NCI-H1436 treated with DMSO at 0.1 percent for 48 hours (cell line): ENCODE measurements at places on chromosomes 2 and 18.
A peak's percentile ranks its signal among the peaks of the same experiment; 100 is the strongest.

DNA sequence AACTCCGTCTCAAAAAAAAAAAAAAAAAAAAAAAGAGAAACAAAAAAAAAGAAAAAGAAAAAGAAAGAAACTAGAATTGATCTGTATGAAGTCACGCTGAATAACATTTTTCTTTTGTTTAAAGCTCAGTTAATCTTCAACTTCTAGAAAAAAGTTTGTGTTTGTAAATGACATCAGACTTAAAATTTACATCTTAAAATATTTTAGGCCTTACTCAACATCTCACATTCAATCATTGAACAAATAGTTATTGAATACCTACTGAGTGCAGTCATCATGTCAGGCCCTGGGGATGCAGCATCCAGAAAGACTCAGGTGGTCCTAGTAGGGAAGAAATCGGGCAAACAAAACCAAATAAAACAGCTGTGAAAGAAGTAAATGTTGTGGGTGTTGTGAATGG, 292.3 kb upstream of the FANCL start:
- no peak for DNase-seq

GRCh38 chr2:157036726-157037125, 220.8 kb upstream of the GALNT5 start:
- DNase-seq, result no peak

GRCh38 chr2:110874453-110875383, 142.3 kb downstream of the ACOXL start:
- DNase-seq, result no peak

- DNase-seq, result no peak
Measured at GRCh38 chr2:25453199-25453905, 111.6 kb upstream of the DNMT3A start.

DNA sequence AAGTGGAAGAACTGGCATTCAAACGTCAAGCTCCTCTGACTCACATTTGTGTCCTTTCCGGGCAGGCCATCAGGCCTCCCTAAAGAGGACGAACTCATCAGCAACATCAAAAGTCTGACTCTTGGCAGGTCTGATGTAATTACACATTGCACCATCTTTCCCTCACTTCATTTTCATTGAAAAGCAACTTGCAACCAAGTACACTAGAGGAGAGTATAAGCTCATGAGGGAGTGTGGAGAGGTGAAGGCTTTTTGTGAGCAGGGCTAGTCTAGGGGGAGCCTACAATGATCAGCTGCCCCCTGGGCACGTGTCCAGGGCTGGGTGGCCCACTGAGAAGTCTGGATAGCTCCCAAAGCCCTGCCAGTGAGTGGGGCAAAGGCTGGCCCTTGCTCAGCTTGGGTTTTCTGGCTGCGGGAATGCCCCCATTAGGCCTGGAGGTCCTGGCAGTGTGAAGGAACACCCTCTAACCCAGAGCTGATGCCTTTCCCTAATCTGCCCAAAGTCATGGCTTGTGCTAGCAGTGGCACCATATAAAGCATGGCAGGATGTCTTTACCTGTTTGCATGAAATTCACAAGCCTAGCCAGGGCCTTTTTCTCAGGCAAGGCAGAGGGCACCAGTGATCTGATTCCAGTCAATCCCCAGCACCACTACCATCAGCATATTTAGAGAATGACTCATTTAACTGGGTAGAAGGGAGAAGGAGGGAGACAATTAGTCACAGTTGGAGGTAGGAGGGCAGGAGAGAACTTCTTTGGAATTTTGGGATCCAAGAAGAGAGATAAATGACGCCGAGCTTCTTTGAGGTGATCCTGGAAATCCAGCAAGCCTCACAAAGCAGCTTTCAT, 8.5 kb upstream of the DAW1 start:
- no peak for DNase-seq

GRCh38 chr2:238897122-238897880, 49.4 kb downstream of the TWIST2 start:
- DNase-seq, result no peak

GRCh38 chr2:100620481-100620880, 57.7 kb downstream of the PDCL3 start:
- DNase-seq, result no peak

GRCh38 chr2:144876013-144876412, 356.1 kb upstream of the ZEB2 start:
- no peak for DNase-seq

DNA sequence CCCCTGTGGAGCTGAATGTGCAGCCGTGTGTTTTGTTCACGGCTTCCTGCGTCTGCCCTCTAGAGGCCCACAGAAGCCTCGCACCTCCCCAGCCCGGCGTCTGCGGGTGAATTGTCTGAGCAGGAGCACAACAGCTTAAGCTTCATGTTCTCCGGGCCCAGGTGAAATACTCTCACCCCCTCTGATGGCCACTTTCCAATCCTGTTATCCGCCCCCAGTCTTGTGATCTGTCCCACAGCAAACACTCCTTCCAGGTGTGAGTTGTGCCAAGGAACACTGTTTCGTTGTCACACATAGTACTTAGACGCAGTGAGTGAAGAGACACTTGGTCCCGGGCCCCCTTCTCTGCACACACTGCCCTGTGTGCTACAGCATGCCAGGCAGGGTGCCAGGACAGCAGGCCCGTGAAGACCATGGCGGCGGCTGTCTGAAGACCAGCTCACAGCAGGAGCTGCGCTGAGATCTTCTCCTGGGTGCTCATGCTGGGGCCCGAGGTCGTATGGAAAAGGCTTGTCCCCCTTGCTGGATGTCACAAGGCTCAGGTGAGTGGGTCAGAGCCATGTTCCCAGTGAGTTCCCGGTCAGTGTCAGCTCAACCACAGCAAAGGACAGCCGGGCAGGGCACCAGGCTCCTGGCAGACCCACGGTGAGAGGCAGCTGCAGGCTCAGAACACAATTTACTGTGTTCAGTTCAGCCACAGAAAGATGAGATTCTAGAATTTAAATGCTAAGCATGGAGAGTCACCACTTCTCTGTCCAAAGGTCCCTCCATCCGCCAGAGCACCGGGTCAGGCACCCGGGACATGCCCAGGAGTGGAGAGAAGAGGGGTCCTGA, 6.8 kb upstream of the PXDN start:
- peak; percentile 58 for DNase-seq

GRCh38 chr2:10278763-10279471, 23.8 kb upstream of the HPCAL1 start:
- no peak for DNase-seq

- DNase-seq, result no peak
Measured at GRCh38 chr2:133521146-133521745, 47.0 kb downstream of the NCKAP5 start.

- DNase-seq, result no peak
Measured at GRCh38 chr2:49686897-49687442, 532.7 kb upstream of the FSHR start.

GRCh38 chr2:144519597-144519933, 354 bp downstream of the ZEB2 start:
- DNase-seq, result no peak

DNA sequence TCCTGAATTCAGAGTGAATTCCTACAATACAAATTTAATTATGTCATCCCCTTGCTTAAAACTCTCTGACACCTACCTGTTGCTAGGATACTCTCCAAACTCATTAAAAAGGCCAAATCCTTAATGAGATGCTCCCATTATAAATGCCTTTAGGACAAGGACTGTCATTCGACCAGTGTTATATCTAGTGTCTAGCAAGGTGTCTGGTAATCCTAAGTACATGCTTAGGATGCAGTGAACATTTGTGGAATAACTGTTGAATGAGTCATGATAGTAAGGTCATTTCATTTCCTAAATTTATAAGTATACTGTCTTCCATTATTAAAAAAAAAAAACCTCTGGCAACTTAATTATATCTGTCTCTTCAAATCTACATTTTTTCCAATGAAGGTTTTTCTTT, 588.9 kb upstream of the NRXN1 start:
- DNase-seq, result no peak

DNA sequence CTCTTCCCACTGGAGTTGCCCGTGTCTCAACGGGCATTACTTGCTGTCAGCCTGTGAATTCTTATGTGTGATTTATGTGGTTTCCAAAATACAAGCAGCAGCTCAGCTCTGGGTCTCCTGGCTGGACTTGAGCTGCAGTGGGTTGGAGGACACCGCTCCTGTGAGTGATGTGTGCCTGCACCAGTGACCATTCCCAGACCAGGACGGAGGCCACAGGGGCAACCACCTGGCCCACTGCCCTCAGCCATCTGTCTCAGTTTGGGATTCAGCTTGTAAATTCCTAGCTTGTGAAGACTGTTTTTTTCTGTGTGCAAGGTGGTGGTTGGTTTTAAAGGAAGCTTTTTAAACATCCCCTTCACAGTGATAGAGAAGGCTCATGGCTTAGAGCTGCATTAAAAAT, 261.0 kb downstream of the BCL2 start:
- DNase-seq, result no peak

DNA sequence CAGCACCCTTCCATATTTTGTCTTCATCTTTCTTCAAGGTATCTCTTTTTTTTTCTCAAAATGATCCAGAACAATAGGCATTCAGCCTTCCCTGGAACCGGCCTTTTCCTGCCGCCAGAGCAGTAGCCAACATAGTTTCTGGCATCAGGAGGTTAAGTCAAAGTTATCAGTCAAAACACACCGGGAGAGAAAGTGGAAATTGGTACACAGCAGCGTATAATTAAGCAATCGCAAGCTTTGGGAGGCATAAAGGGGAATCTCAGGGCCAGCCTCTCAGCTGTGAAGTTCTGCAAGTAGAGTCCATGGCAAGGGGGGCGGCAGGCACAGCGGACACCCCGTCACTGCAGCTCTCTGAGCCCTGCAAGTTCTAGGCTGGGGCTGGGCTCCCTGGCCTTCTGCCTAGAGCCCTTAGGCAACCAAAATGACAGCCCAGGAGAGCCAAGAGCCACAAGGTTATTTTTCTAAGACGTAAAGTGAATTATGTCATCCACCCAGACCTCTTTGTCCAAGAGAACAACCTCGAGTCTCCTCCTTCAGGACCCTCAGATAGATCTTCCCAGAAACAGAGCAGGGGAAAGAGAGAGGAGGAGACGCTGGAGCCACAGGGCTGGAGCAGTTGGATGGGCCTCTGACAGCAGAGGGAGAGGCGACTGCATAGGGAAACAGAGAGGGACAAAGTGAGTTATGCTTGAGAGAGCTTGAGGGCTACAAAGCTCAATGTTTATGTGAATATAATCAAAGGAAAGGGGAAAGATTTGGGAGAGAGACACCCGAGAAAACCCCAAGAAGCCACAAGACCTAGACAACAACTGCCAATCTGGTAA, 114.7 kb downstream of the BCL2L11 start:
- DNase-seq, result no peak

DNA sequence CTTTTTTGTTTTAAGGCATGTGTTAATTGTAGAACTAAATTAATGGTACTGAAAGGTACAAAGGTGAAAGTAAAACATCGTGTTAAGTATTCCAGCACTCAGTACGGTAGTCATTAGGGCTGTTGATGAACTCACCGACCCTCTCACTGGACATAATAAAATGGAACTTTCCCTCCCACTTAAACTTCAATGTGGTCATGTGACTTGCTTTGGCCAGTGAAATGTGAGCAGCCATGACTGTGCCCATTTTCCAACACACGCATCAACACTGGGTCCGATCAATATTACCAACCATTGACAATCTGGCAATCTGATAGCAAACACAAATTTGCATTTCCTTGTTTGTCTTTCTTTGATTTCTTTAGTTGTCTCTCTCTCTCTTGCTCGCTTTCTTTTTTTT, 125.1 kb downstream of the SPP2 start:
- no peak for DNase-seq

DNA sequence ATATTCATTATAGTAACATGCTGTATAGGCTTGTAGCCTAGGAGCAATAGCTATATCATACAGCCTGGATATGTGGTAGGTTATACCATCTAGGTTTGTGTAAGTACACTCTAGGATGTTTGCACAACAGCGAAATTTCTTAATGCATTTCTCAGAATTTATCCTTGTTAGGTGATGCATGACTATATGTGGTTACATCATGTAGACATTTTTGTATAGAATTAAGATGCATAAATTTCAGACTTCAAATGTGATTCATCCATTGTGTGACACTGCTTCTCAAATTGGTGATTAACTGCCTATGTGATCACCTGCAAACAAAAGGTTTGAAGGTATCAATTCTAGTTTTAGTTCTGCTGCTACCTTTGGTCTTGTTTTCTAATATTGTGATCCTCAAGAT, 1787.0 kb upstream of the PIK3C3 start:
- DNase-seq, result no peak

GRCh38 chr18:28063271-28063761, 113.6 kb downstream of the CDH2 start:
- DNase-seq, result no peak

DNA sequence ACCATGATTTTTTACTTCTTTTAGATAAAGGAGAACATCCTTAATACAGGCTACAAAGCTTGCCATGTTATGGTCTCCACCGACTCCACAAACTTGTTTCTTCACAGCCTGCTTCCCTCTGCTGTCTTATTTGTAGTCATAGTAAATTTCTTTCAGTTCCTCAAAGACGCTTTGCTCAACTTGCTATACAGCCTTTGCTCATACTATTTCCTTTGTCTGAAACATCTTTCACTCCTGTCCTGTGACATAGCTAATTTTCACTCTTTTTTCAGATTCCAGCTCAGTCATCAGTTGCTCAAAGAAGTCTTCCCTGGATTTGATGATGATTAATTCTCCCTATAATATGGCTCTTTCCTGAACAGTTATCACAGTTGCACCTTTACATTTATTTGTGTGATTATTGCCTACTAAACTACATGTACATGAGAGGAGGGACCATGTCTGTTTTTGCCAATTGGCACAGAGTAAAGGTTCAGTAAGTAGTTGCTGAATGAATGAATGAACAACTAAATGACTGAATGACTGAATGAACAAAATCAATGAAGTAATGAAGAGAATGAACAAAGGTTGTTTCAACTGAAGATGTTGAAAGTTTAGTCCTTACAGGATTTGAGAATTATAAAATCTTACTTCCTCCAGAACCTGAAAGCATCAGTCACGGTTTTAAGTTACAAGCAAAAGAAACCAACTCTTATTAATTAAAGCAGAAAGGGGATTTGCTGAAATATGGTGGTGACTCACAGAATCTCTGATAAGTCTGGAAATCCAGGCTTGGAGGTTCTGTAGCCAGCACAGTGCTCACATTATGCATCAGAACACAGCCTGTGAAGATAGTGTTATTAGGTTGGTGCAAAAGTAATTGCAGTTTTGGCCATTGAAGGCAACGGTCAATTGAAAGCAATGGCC, 186.4 kb upstream of the FAM98A start:
- no peak for DNase-seq

- DNase-seq, result no peak
Measured at GRCh38 chr2:48444404-48444803, 85.5 kb upstream of the STON1 start.

DNA sequence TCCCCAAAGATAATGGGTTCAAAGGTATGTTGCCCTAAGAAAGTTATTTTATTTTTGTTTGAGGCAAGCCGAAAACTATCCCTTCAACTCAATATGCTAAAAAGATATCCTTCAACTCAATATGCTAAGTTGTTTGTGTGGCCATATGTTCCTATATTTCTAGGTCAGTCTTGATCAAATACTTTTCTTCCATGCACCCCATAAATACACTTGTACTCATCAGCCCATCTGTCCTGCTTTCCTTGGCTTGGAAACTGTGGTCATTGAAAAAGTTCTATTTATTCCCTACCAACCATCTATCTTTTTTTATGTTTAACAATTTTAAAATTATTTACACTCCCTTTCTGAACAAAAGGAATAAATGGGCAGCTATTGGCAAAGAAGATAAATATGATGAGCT, 447.7 kb downstream of the NRXN1 start:
- no peak for DNase-seq

GRCh38 chr2:121161272-121161671, 123.7 kb downstream of the TFCP2L1 start:
- no peak for DNase-seq
